H9 (cell line): ENCODE measurements at places on chromosomes 2 and 18.
A peak's percentile ranks its signal among the peaks of the same experiment; 100 is the strongest.

- no peak for DNase-seq
Observed at GRCh38 chr2:57141269-57141668, 905.3 kb upstream of the VRK2 start.

DNA sequence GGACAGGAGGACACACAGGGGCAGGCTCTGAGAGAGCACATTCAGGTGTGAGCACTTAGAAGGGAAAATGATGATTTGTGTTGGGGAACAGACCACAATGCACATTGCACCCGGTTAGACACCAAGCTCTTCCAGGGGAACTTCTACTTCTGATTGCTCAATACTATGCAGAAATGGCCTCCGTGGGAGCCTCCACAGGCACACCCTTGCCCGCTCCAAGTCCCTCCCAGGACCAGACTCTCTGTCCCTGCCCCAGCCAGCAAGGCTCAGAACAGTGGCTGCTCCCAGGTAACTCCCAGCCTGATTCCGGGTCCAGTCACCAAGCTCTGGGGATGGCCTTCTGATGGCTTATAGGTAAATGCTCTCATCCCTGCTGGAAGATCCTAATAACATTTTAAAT, 56.2 kb downstream of the BCL2L11 start:
- no peak for DNase-seq

GRCh38 chr2:95721726-95722125, 129.9 kb downstream of the TRIM43 start:
- DNase-seq = no peak

GRCh38 chr2:220259662-220260061, 632.2 kb downstream of the SLC4A3 start:
- DNase-seq = no peak

GRCh38 chr2:72744049-72744448, 81.8 kb downstream of the EXOC6B start:
- DNase-seq = no peak

GRCh38 chr2:145350011-145350410, 830.1 kb upstream of the ZEB2 start:
- no peak for DNase-seq

DNA sequence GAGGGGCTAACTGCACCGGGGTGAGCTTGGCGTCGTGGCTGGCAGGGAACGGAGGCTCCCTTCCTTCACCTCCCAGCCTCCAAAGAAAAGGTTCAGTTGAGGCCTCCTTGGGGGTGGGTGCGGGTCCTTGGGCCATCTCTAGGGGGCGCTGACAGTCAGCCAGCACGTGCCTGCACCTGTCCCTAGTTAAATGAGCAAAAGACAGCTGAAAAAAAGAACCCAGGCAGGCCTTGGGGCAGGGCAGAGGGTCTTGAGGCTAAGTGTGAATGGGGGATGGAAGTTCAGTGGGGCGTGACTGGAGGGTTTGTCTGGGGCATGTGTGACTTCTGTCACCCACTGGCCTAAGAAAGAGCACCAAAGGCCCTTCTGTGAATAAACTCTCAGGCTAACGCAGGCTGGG, 56.4 kb downstream of the ZFP36L2 start:
- DNase-seq = peak; percentile 70

GRCh38 chr2:205685314-205686055, 3.2 kb downstream of the NRP2 start:
- peak; percentile 76 for DNase-seq

DNA sequence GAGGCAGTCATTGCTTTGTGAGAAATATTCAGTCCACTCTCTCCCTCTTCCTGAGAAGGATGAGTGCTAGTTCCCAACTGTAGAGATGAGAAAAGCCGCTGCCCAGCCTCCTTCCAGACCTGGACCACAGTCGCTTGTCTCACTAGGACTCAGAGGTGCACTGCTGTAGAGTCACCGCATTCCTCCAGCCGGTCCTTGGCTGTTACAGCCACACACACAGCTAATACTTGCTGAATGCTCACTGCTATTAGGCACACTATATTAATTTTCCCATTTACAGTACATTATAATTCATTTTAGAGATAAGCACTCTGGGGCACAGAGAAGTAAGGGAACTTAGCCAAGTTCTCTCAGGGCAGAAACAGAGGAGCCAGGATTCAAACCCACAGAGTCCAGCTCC, 10.0 kb upstream of the FABP1 start:
- DNase-seq = no peak

- no peak for DNase-seq
Observed at GRCh38 chr2:40282428-40282827, 169.5 kb downstream of the SLC8A1 start.

GRCh38 chr18:8562919-8563318, 46.3 kb upstream of the RAB12 start:
- no peak for DNase-seq

DNA sequence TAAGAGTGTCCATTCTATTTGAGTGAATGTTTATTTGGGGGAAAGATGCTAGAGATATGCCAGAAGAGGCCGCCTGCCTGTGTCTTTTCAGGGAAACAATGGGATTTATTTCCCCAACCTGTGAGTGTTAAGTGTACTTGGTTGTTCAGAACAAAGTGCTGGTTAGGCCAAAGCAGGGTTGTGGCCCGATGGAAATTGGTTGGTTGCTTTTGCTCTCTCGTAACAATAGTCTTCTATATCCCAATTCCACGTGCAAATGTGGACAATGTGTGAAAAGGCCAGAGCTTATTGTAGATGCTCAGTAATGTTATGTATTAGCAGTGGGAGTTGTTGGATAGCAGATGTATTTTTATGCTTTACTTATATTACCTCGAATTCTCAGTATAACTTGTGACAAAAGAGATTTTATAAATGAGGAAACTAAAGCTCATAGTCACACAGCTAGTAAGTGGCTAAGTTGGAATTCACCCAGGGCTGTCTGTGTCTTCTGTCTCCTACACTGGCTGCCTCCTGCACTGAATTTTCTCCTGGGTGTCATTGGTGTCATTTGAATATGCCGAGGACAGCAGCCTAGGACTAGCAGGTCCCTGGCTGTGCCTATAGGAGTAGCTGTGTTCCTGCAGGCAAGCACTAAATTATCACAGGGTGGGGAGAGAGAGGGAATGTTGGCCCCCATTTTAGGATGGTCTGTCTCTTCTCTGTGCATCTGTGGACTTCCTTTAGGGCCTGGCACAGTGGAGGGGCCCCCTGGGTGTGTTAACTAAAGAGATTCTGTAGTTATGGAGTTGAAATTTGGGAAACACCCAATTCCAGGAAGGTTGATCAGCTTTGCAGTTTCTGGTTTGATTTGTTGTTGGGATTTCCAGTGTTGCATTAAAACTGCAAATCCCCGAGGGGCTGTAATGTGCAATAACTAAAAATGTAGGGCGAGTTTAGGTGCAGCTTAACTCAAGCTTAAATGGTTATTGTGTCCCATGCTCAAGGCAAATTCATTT, 21.6 kb downstream of the GPD2 start:
- peak; percentile 38 for DNase-seq

GRCh38 chr2:133952420-133952819, 301.5 kb upstream of the MGAT5 start:
- DNase-seq = no peak

- DNase-seq = no peak
Observed at GRCh38 chr2:165825041-165825440, 31.0 kb upstream of the GALNT3 start.

GRCh38 chr2:60553495-60554073, at the start of gene BCL11A:
Gene BCL11A, minus strand, starts transcription at chr2:60553654. Its CDS starts 384 bp downstream, at chr2:60553270.
- DNase-seq = peak; percentile 93

GRCh38 chr2:12045864-12046291, 299.4 kb downstream of the LPIN1 start:
- no peak for DNase-seq

DNA sequence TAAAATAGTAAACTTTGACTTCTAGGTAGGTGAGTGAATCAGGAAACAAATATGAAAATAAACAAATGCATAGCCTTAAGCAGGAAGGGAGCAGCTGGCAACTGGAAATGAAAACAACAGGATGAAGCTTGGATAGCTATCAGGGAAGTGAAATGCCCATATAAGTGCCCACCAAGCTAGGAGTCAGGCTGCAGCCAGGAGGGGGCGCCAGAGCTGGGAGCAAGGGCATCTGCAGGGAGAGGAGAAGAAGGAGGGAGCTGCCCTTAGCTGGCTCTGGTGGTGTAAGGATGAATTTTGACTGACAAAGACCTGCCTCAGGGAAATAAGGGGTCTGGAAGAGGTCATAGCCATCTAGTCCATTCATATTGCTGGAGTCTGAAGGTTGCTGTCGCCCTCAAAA, 298.3 kb downstream of the TDRD15 start:
- peak; percentile 81 for DNase-seq

DNA sequence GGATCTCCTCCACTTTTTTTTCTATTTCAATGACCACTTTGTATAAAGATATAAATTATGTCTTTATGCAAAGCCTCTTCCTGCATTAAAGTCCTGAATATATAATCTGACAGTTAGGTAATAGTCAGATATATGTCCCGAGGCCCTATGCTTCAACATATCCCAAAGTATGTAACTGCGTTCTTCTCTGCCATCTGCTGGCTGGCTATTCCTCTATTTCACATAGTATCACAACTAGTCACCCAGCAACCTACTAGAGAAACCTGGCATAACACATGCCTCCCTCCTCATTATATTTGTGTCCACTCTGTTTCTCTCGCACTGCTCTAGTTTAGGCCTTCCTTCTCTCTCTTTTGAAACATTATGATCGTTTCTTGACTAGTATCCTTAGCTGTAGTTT, 640.8 kb downstream of the DPP10 start:
- DNase-seq = no peak

GRCh38 chr2:134679745-134680144, 39.1 kb downstream of the TMEM163 start:
- DNase-seq = no peak

- no peak for DNase-seq
Observed at GRCh38 chr2:199118673-199119112, 339.0 kb downstream of the SATB2 start.

DNA sequence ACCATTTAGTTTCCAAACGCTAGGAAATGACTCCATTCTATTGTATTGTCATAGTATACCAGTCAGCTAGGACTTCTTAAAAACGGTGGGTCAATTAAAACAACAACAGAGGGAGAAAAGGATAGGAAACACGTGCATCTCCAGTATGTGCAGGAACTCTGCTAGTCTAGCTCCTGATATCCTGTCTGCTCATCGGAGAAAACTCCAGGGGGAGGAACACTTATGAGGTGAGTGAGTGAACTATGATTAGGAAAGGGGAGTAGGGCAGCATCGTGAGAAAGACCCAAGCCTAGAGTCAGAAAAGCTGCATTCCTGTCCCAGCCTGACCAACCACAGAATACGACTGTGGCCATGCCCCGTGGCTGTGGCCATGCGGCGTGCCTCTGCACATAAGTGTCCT, 34.2 kb downstream of the DTNB start:
- no peak for DNase-seq

- DNase-seq = peak; percentile 39
Observed at GRCh38 chr2:117785740-117786139, 28.8 kb upstream of the DDX18 start.

DNA sequence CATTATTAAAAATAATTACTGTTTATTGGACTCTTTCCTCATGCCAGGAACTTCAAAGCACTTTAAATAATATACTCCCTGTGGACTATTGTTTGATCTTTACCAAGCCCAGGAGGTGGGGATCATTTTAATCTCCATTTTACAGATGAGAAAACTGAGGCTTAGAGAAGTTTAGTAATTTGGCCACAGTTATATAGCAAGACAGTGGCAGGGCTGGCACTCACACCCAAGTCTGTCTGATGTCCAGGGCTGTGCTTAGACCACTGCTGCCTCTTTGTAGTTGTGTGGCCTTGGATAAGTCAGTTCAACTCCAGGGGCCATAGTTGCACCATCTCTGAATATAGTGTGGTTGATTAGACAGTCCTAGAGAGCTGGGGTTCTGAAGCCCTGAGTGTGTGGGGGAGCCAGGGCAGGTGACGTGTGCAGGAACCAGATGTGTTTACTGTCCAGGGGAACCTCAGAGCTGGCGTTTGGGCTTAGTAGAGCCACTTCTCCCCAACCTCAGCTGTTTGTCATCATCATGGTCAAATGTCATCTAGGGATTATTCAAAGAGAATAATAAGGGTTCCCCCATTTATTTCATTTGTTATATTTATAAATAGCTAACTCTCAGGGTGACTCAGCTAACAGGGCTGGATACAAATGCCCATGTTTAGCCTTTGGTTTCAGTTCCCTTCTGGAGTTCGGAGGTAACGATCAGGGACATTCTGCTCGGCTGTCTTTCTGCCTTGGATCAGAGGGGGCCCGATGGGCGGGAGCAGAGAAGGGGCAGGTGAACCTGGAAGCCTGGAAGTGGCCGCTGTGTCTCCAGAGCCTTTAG, 68.0 kb downstream of the BOLA3 start:
- no peak for DNase-seq

DNA sequence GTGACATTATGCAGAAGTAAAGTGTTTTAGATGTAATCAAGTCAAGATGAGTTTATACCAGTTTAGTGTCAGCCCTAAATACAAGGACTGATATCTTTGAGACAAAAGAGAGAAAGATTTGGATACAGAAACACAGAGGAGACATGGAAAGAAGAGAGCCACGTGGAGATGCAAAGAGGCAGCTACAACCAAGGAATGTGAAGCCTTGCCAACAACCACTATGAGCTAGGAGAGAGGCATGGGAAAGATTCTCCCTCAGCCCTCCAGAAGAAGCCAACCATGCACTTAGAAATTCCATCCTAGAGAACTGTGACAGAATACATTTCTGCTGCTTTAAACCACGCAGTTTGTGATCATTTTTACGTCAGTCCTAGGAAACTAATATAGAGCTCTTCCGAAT, 217.2 kb downstream of the DOK6 start:
- no peak for DNase-seq

DNA sequence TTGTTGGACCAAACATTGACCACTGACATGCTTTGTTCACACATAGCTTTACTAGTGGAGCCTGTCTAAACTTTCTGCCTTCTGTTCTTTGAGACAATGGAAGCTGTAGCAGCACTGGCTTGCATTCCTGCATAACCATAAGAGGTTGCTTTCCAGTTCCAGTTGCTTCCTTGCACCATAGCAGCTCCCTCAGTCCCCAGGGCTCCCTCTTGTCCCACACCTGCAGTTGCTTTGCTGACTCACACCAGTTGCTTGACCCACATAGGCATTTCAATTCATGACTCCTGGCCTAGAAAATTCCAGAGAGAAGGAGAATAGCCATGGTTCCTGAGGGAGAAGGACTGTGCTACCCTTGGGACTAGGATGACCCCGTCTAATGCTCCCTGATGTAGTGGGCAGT, 20.9 kb downstream of the SGPP2 start:
- no peak for DNase-seq

DNA sequence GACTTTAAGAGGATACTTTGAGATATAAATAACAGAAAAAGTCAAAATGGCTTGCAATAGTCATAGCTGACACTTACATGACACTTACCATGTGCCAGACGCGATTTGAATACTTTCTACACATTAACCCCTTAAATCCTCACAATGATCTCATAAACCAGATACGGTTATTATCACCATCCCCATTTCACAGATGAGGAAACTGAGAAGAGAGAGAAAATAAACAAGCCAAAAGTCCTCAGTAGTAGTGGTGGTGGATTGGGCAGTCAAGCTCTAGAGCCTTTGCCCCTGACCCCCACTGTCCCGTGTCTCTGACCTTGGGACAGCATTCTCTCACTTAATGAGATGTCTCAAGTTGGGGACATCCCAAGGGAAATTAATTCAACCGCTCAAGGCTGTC, 105.2 kb upstream of the TAF1B start:
- no peak for DNase-seq
